ENCODE measurements at places on chromosomes 3 and 15.

DNA sequence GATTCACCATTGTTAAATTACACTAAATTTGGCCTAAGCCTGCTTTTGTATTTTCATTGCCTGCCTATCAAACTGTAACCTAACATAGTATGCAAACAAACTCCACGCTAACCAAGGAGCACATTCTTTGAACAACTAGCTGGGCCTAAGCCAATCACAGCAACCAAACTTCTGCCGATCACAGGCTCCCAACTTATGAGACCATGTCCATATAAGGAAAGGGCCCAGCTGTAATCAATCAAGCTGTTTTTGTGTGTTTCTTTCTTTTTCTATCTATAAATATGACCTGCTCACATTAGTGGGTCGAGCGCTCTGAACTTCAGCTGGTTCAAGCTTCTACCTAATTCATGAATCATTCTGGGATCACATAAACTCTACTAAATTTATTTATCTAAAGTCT is 473.6 kb downstream of the SI start:
- peak; percentile 13 for DNase-seq

DNA sequence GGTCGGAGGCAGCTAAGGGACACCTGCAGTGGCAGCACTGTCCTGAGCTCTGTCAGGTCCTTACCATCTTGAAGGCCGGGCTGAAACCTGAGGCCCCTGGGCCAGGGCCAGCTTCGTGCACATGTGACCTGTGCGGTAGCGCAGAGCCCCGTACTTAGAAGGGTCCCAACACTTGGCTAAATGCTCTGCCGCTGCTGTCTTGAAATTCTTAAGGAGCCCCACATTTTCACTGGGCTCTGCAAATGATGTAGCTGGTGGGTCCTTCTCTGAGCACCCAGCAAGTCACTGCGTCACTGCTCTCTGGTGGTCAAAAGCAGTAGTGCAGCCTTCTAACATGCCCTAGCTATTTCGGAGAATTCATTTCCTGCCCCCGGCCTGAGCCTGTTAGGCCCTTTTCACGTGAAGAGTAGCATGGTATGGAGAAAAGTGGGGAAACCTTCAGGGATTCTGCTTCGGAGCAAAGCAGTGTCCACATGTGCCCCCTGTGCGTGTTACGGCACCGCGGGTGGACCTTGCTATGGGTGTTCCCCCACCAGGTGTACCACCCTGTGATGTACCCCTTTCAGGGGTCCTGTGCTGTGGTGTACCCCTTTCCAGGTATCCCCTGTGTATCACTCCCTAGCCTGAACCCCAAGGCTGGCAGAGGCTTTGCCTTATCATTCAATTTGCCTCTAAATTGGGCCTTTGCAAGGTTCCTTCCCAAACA is 79.7 kb downstream of the TMEM266 start:
- peak; percentile 81 for DNase-seq

- DNase-seq: no peak
Observed at GRCh38 chr3:108079877-108080276, 11.0 kb downstream of the CD47 start.

GRCh38 chr3:112471596-112472325 is 27.5 kb downstream of the BTLA start:
- no peak for DNase-seq

GRCh38 chr3:146080578-146080977 is 80.4 kb downstream of the PLOD2 start:
- DNase-seq: no peak

DNA sequence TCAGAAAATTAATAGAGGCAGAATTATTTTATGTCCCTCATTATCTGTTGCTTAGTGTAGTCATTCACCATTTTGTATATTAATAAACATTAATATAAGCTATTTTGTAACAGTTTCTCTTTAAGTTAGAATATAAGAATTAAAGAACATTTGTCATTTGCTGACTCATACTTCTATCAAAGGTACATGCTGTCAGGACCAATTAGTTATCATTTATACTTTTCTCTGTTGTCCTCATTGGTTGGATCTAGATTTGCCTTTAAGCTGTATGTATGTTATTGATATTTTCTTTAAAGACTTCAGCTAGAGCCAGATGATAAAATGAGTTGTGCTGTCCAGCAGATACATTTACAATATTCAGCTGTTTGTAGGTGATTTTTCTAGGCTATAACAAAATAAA is 168.4 kb upstream of the MLF1 start:
- no peak for DNase-seq

Measured in renal cortex interstitium (tissue), 15 donors.